ENCODE measurements at places on chromosomes 13 and 19. TPM values are rescaled to one million over a fixed set of nuclear protein-coding genes. Genes with fewer than 3 reads are reported as not detected.

GRCh38 chr19:38912600-38913514 lies 871 bp upstream of the CCER2 start:
- H3K4me1 ChIP-seq: no peaks in the 10 kb centered on the region
- H3K27me3 ChIP-seq: peaks cover 16% of the 10 kb centered on the region
- no peak overlapping the region for H3K27ac ChIP-seq
- peak; percentile 51 for DNase-seq

DNA sequence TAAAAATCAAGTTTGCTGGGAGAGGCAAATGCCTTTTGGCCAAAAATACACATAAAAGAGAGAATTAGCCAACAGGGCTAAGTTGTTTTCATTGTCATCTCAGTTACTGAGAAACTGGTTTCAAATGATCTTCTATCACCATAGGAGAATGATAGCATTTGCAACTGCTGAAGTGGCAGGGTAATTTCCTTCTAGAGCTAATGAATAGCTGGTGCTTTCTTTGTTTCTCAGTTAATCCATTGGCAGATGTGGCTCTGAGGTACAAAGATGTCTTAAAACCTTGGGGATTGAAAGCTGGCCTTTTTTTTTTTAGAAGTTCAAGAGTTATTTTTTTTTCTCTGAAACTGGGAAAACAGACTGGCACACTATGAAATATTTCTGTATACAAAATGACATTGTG lies 332.7 kb upstream of the KLF12 start:
- no peaks in the 10 kb centered on the region for H3K27me3 ChIP-seq
- H3K4me1 ChIP-seq: no peaks in the 10 kb centered on the region
- H3K27ac ChIP-seq: no peak overlapping the region
- DNase-seq: no peak
- H3K4me3 ChIP-seq: no peak overlapping the region

Gene FBN3
- not detected for total RNA-seq

DNA sequence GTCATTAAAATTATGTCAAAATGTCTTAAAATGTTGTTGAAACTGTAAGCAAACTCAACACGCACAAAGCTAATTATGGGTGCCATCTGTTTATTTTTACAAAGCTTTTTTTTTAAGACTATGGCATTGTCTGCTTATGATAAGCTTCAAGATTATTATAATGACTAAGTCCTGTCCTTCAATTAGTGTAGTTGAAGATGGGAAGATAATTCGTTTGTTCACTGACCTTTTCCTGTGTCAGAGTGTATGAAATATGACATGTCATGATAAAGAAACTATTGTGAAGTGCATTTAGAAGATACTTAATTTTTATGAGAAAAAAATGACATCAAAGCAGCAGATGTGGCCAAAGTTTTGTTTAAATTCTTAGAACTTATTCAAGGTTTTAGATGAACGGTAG lies 211.3 kb downstream of the PCCA start:
- H3K27me3 ChIP-seq: no peaks in the 10 kb centered on the region
- no peaks in the 10 kb centered on the region for H3K4me1 ChIP-seq
- DNase-seq: no peak
- no peak overlapping the region for H3K4me3 ChIP-seq

Gene SIGLEC12
- 0.43 TPM for total RNA-seq

All from heart left ventricle (tissue), 16 donors.